ENCODE measurements at places on chromosomes 12 and 14.

DNA sequence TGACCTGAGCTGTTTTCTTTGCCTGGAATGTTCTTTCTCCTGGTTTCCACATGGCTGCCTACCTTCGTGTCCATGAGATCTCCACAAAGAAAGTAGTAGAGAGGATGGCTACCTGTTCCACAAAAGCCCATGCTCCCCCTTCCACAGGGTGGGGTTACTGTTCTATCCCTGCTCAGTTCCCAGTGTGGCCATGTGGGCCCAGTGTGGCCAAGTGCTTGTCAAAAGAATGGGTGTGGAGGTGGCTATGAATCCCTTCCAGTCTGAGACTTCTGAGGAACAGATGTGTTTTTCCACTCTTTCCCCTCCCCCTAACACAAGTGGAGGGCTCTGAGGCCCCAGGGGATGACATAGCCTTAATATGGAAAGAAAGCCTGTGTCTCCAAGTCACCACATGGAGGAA is 26.2 kb upstream of the HSP90B1 start:
- DNase-seq, result no peak

DNA sequence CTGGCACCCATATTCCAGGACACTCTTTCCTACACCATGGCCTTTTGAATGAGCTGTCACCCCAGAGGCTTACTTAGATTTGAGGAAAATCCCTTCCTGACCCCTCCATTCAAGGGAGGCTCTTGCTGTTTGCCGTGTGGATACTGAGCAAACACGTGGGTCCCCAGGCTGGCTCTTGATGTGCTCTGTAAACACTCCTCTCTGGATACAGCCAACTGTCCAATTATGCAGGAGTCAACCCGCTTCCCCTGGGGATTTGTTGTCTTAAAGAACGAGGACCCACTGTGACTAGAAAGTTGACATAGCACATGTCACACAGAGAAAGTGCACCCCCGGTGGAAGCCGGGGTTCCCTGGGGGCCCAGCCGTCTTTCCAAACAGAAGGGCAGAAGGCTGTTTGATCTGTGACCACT is 75.8 kb upstream of the CEP83 start:
- no peak for DNase-seq

DNA sequence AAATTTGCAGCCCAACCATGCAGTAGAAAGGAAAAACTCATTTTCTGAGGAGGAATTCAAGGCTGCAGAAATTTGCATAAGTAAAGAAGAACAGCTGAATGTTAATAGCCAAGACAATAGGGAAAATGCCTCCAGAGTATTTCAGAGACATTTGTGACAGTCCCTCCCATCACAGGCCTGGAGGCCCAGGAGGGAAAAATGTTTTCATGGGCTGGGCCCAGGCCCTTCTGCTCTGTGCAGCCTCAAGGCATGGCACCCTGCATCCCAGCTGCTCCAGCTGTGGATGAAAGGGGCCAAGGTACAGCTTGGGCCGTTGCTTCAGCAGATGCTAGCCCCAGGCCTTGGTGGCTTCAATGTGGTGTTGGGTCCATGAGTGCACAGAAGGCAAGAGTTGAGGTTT is 62.3 kb downstream of the ATXN7L3B start:
- no peak for DNase-seq

DNA sequence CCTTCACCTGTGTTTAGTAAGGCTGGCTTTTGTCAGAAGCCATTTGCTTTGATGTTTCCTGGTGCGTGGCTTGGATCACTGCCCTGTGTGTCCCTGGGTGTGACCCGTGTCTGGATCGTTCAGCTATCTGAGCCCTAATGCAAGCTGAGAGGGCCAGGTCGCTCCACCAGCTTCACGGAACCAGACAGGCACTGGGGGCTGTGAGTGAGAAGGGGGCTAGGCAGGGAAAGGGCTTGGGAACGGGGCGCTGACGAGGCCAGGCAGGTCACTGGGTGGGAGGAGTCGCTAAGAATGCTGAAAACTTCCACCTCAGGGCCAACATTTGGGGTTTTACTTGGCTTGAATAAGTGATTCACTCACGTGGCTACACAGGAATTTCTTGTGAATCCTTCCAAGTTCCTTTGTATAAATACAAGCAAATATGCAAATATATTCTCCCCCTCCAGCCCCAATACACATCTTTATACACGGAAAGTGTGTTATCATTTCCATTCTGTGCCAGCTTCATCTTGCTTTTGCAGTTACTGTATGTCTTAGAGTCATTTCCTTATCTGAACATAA is 24.2 kb upstream of the MMP17 start:
- no peak for DNase-seq

GRCh38 chr12:40192704-40193255 is 32.0 kb upstream of the LRRK2 start:
- DNase-seq, result no peak

DNA sequence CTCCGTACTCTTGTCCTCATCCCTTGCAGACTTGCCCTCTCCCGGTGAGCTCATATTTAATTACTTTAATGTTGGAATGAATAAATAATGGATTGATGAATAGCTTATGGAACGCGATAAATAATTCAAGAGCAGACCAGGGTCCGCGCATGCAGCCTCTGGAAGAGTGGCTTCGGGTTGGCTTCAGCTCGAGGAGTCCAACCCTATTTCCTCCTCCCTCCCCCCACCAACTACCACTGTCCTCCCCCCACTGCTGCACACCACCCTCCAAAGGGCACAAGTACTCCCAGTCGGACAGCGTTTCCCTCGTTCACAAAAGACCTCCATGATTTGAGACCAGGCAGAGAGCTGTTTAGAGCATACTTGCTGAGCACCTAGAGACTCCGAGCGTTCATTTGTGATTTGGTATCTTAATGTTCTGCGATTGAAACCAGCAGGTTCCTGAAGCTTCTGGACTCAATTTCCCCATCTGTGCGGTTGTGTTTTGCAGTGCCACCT is 647 bp upstream of the SIX1 start:
- no peak for DNase-seq

DNA sequence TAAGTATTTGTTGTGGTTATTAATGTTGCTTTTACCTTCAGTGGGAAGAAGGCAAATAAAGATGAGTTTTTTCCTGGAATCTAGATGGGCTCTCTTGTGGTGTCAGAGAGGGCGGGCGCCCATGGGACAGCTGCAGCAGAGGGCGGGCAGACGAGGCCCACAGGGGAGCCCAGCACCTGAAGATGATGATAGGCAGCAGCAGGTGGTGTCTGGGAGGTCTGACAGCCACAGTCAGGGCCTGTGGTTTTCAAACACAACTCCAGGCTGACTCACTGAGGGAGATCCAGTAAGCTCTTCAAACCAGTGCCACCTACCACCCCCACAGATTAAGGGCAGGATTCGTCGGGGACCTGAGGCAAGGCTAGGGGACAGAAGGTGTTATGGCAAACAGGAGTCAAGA is 42.8 kb downstream of the NKX2-1 start:
- no peak for DNase-seq

GRCh38 chr14:49886523-49886922 is 6.4 kb upstream of the ARF6 start:
- DNase-seq, result no peak

Measured in caudate nucleus (tissue), 63 donors.